Stimulated activated CD8-positive, alpha-beta memory T cell treated with anti-CD3 and anti-CD28 coated beads, Interleukin-2, amount 100 ng/mL, for 1 hour (primary cell): ENCODE measurements at places on chromosomes 5 and 9.

DNA sequence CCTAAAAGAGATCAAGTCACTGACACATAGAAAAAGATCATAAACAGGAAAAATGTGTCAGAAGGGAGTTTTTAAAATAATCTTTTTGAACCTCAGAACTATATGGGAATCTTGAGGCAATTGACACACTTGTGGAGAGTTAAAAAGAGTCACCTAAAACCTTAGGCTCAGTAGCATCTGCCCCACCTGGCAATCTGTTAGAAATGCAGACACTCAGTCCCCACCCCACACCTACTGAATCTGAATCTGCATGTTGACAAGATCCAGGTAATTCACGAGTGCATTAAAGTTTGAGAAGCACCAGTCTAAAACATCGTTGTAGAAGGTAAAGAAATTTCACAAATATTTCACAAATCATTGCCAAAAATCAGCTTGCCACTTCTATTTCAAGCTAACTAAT, 388.3 kb downstream of the NR2F1-AS1 start:
- DNase-seq: no peak

- no peak for DNase-seq
Observed at GRCh38 chr5:172939611-172940267, 19.5 kb upstream of the RPL26L1 start.

- DNase-seq: no peak
Observed at GRCh38 chr5:39779831-39780230, 355.1 kb upstream of the DAB2 start.

DNA sequence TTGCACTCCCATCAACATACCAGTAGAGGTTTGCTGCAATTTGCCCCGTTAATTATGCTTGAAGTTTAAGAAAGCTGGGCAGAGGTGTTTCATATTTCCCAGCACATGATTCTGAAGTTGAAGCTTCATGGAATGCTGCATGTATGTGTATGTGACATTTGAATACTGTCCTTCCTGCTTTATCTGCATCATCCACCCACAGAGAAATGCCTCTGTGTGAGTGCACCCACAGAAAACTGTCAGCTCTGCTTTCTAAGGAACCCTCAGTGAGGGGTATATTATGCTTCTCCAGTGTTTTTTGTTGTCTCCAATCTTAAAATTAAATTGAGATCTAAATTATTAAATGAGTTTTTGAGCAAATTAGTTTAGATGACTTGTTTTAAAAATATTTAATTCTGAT, 358.1 kb upstream of the PIK3R1 start:
- no peak for DNase-seq

DNA sequence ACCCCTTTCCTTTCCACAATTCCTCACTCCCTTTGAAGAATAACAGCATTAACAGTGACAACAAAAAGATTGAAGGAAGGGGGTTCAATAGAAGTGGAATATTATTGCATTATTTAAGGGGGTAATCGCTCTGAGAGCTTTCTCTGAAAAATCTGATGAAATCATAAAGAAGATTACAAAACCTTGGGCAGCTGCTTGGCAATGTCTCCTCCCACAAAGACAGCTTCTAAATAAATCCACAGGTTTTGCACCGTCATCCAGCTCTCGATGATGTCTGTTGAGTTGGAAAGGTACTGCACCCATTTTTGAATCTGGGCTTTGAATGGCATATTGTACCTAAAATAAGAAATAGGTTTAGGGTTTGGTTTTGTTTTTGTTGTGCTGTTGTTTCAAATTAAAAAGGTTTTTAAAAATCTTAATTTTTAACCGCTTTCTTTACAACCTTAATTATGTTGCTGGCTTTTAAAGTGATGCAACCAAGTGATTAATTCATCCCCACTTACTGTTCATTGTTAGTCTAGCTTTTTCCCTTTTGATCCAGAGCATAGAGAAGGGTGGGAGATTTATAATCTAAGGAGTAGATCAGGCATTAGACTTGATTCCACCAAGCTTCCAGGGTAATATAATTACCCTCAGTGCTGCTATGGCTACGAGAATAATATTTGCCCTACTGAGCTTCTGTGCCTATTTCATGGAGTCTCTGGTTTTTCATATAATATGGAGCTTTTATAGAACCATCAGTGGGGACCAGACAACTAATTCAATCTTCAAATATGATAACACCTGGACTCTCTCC, 85.0 kb downstream of the DNAH5 start:
- no peak for DNase-seq

- DNase-seq: no peak
Observed at GRCh38 chr9:12889402-12890106, 114.7 kb downstream of the LURAP1L start.

GRCh38 chr5:138011991-138012390, 20.9 kb downstream of the FAM13B start:
- no peak for DNase-seq

GRCh38 chr9:113516840-113517577, 53.5 kb downstream of the RGS3 start:
- peak; percentile 49 for DNase-seq

GRCh38 chr5:119527351-119527750, 75.1 kb downstream of the HSD17B4 start:
- no peak for DNase-seq

GRCh38 chr9:124550072-124550471, 42.9 kb upstream of the NR5A1 start:
- no peak for DNase-seq

DNA sequence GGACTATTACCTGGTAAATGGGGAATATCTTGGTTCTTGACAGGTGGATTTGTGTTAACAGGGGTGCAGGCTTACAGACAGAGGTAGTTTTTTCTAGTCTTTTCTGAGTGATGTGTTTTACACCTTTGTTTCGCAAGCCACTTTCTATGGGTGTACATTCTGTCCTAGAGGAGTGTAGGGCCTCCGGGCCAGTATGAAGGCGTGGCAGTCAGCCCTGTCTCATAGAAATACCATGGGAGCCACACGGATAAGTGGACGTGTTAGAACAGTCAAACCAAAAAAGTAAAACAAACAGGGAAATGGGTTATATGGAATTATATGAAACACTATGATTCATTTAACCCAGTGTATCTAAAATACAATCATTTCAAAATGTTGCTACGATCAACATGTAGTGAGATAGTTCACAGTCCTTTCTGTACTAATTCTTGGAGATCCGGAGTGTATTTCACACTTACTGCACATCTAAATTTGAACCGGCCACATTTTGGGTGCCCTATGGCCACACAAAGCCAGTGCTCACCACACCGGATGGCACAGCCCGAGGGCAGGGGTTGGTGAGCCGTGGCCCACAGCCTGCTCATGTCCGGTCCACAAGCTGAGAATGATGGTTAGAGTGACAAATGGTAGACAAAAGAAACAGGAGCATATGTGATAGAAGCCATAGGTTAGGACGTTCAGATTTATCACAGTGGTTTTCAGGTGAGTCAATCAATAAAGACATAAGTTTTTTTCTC, 80.1 kb upstream of the IRX4 start:
- no peak for DNase-seq

DNA sequence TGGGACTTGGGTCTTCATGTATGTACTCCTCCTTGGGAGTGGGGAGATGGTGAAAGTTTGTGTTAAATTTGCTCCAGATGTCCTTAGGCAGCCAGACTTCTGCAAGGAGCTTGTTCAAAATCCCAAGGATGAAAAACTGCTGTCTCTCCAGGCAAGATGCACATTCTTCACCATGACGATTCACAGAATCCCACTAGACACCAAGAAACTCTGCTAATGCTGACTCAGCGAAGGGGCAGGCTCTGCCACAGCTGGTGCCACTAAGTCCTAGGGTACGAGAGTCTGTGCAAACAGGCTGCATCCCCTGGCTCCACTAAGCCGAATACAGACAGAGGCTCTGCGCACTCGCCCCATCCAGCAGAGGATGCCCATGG, 71.1 kb downstream of the OLFM1 start:
- no peak for DNase-seq

- DNase-seq: no peak
Observed at GRCh38 chr5:112935675-112936074, 13.6 kb upstream of the REEP5 start.

DNA sequence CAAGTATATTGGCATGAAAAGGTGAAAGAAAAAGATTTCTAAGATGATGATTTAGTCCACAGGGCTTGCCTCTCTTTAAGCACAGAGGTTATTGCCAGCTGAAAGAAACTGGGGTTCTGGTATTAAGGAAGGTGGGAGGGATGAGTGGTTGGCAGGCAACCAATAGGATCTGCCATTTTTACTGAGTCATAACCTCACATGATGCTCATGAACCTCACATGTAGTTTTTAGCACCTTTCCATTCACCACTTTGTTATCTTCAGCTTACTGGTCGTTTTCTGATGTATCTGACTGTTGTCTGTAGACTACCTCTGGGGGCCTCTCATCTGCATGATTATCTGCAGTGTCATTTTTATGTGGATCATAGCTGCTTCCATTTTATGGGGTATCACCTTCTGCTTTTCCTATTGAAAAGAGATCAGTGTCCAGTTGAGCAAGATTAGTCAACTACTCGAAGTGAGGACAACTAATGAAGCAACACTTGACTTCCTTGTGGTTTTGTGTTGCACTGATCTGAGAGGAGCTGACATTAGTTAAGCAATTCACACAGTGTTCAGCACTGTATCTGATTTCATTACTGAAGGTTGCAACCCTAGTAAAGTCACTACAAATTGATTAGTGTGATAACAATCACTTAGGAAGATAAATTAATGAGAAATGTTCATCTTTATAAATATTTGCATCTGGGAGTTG, 186.3 kb downstream of the SGCD start:
- no peak for DNase-seq

DNA sequence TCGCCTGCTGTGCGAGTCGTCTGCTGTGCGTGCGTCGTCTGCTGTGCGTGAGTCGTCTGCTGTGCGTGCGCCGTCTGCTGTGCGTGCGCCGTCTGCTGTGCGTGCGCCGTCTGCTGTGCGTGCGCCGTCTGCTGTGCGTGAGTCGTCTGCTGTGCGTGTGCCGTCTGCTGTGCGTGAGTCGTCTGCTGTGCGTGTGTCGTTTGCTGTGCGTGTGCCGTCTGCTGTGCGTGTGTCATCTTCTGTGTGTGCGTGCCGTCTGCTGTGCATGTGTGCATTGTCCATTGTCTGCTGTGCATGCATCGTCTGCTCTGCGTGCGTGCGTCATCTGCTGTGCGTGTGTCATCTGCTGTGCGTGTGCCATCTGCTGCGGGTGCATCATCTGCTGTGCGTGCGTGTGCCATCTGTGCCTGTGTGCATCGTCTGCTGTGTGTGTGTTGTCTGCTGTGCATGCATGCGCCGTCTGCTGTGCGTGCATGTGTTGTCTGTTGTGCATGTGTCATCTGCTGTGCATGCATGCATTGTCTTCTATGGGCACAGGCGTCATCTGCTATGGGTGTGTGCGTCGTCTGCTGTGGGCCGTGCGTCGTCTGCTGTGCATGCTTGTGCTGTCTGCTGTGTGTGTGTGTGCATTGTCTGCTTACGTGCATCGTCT, 68.6 kb upstream of the IRX4 start:
- DNase-seq: no peak

DNA sequence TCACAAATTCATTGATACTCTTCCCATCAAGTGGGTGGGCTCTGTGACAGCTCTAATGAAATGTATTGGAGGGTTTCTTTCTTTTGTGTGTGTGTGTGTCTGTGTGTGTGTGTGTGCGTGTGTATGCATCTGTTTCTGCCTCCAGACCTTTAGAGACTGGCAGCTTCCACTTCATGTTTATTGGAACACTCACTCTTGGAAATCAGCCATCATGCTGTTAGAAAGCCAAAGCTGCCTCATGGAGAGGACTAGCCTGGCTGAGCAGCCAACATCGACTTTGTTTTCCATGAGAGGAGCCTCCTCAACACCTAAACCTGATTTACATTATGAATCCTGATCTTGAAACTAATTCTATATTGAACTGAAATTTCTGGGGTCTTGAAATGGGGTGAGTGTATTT, 128.5 kb upstream of the FAM174A start:
- DNase-seq: no peak

DNA sequence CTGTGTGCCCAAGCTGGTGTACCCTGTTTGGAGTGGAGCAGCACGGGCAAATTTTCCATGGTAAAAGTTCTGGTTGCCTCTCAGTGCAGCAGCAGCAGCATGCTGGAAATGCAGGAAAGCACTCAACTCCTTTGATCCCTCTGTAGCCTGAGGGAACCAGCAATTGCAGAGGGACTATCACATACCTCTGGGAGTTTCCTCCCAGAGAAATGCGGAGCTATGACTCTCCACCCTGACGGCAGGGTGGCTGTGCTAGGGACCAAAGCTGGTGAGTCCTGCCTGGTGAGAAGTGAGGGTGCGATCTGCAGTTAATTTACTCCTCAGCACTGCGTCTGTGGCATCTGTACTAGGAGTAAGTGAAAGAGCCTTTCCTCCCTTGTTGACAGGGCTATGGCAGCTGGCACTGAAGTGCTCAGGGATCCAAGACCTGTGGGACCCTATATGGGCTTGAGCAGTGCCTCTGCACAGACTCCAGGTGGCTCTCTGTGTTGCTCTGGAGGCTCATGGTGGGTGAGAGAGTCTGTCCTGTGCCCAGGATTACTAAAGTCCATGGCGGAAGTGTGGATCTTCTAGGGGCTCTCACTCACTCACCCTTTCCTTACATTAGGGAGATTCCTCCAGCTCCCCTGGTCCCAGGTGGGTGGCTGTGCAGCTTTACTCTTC, 601.2 kb upstream of the TYRP1 start:
- no peak for DNase-seq

- DNase-seq: no peak
Observed at GRCh38 chr9:134373269-134373668, 47.0 kb downstream of the RXRA start.

DNA sequence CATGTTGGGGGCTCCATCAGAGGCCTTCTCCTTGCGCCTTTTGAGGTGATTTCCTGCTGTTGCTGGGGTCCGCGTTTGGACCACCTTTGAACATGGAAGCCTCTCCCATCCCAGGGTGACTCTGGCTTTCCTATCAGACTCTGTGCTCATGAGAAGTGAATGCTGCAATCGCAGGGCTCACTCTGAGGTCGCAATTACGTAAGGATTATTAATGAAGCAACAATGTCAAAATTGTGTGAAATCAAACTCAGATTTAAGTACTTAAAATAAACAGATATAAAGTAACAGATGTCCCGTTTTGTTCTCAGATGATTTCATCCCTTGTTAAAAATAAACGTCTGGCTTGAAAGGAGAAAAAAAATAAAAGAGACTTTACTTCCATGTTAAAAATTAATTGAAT, 634.2 kb downstream of the BNC2 start:
- no peak for DNase-seq

DNA sequence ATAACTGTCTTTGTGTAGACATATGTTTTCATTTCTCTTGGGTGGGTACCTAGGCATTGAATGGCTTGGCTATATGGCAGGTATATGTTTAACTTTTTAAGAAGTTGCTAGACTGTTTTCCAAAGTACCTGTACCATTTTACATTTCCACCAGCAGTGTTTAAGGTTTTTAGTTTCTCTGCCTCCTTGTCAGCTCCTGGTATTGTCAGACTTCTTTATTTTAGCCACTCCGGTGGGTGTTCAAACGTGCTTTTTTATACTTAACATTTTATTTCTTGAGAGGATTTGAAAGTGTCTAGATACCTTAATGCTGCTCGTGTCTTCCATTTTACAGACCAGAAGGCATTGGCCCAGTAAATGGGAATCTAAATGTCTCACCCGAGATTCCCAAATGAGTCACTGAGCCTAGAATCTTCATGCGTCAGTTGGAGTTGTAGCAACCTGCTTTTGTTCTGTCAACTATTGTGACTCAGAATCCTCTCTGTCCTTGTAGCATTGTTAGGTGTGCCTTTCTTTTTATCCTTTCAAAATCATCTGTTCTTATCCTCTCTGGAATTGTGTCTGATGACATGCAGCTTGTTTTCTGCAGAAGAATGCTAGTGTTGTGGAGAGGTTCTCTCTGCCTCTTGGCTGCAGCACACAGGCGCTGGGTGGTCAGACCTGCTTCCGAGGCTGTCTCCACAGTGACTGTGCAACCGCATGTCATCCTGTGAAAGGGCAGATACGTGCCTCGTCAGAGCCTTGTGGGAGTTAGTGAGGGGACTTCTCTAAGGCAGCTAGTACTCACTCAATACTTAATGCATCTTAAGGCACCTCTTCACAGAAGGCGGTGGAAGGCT, 291.8 kb downstream of the AOPEP start:
- DNase-seq: no peak
